Mammary microvascular endothelial cell (primary cell): ENCODE measurements at places on chromosomes 3 and 15. TPM values are rescaled to one million over a fixed set of nuclear protein-coding genes. Genes with fewer than 3 reads are reported as not detected.

The GABRB3 gene
- total RNA-seq: not detected in 2 replicates

The PLD1 gene
- total RNA-seq: 36.4 and 39.6 TPM in 2 replicates

The MYO5A gene
- total RNA-seq: 85.3 and 89.0 TPM in 2 replicates

The PCOLCE2 gene
- not detected in 2 replicates for total RNA-seq
